ENCODE measurements at places on chromosomes 7 and 10.

DNA sequence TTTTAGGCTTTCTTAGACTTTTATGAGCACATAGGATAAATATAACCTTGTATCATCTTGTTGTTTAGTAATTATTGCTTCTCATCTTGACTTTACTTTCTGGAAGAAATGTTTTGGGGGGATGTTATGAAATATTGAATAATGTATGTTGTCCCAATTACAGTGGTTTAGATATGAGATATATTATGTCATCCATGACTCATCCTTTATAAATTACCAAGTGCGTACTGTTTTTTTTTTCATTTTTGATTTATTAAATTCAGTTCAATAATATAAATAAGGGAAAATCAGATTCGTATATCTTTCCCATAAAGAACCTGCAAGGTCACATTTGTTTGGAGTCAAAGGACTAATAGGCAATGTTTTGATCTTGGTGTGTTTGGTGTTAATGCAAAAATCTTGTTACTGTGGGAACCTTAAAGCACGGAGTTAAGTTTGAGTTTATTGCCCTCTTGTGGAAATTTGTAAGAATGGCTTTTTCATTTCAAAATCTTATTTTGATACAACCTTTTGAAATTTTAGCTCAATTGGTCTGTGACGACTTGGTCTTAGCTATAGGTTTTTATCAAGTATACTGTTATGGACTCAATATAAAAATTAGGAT is 108.6 kb downstream of the SRI start:
- peak; percentile 65 for DNase-seq

- DNase-seq, result no peak
Observed at GRCh38 chr10:79012567-79012966, 56.2 kb upstream of the ZMIZ1 start.

- no peak for DNase-seq
Observed at GRCh38 chr7:112511451-112512202, 30.8 kb downstream of the LSMEM1 start.

DNA sequence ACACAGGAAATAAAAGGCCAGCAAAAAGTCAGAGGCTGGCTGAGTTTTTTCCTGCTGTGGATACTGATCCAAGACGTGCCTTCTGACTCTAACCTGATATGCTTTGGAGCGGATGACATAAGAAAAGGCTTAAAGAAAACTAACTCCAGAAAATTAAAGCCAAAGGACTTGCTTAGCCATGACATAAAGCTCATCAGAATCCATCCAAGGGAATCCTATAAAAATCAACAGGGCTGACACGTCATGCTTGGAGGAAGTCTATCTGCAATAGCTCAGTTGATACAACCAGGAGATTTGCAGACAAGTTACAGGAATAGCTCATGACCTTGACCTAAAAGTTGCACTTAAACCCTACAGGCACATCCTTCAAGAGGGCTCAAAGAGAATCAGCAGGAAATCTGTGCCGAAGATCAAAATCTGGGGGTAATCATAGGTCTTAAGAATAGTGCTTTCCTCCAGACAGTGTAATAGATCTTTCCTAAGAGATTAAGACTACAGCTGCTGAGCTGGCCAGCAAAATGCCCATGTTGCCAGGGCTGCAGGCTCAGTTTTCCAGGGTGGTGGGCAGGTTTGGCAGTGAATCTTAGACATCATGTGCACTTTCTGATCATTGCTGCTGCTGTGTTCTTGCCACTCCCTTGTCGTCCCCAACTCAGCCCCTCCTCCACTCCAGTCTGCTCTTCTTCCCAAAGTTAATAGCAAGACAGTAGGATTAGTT is 111.5 kb upstream of the SVIL start:
- DNase-seq, result no peak

DNA sequence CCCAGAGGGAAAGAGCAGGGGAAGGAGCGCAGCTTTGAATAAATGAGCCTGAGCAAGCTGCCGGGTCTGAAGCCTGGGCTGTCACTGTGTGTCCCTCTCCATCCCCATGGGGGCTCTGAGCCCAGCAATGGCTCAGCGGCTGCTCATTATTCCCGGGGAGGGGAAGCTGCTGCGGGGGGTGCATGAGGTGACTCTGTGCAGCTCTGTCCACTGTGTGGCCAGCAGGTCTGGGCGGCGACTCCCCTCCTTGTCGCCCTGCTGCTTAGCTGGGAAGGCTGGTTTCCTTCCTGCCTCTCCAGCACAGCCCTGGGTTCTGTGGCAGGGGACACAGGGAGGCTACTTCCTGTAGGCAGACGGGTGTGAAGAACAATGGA is 234.2 kb downstream of the PRPF18 start:
- DNase-seq, result no peak

DNA sequence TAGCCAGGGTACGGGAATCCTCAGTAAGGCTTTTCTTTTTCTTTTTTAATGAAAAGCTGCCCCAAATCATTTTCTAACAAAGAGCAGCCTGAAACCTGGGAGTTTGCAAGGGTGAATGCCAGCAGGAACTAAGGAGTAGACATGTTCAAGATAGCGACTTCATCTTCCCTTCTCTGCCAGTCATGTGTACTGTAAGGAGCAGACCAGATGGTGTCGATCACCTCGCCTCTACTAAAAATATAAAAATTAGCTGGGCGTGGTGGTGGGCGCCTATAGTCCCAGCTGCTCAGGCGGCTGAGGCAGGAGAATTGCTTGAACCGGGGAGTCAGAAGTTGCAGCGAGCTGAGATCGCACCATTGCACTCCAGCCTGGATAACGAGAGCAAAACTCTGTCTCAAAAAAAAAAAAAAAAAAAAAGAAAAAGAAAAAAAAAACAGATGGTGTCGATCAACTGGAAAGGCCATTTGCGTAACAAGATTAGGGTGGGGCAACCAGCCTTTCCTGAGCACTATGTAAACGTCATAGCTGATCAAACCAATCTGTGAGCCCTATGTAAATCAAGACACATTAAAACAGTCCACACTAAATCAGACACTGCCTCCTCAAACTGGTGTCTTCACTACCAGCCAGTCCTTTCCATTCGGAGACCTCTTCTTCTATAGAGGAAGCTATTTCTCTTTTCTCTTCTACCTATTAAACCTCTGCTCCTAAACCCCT is 33.8 kb downstream of the NOLC1 start:
- DNase-seq, result no peak

GRCh38 chr7:128322040-128322643 is 21.6 kb downstream of the RBM28 start:
- DNase-seq, result no peak

- no peak for DNase-seq
Observed at GRCh38 chr7:47226696-47227095, 355.2 kb downstream of the TNS3 start.

DNA sequence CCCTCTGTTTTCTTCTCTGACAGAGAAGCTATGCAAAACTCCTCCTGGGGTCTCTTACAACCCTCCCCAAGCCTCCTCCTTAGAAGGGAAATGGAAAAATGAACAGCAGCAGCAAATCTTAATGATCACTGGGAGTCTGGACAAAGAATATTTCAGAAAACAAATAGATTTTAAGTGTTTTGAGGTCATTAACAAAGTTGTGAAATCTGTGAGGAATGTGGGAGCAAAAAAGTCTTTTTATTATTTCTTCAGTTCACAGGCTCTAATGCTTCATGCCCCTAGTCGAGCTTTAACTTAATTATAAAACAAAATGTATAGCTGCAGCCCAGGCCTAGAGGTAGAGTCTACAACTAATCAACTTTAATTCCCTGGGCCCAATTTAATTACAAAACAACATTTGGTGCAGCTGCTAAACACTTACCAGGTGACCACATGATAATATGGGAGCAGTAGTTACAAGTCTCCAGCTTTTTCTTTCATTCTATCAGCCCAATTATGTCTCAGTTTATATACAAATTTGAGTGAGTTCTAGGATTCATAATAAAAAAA is 293.2 kb downstream of the THSD7A start:
- no peak for DNase-seq

GRCh38 chr10:26755443-26755903 is 58.0 kb downstream of the PDSS1 start:
- DNase-seq, result no peak

GRCh38 chr7:74002474-74003017 is 25.4 kb upstream of the ELN start:
- DNase-seq, result peak; percentile 74

DNA sequence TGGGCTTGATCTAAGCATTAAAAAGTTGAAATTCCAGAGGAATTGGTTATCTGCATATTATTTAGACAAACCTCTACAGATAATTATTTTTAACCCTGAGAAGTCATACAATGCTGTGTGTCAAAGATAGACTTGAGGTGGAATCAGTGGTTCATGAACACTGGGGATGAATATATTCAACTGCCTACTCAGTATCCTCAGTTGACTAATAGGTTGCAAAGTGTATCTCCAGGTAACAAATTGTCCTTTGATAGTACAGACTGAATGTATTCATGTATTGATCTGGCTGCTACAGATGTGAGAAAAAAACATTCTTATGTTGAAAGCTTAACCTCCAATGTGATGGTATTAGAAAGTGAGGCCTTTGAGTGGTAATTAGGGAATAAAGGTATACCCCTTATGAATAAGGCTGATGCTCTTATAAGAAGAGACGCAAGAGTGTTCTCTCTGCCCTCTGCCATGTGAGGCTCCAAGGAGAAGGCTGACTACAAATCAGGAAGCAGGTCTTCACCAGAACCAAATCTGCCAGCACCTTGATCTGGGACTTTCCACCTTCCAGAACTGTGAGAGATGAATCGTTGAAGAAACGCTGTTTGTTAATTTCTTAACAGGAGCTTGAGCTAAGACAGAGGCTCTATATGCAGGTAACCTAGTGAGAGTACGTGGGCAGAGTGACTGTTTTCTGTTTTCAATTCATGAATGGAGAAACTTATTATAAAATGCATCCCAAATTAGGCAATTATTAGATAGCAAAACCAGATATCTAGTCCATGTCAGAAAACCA is 7.5 kb downstream of the MRPL32 start:
- no peak for DNase-seq

- no peak for DNase-seq
Observed at GRCh38 chr10:18968159-18968558, 80.4 kb upstream of the MALRD1 start.

DNA sequence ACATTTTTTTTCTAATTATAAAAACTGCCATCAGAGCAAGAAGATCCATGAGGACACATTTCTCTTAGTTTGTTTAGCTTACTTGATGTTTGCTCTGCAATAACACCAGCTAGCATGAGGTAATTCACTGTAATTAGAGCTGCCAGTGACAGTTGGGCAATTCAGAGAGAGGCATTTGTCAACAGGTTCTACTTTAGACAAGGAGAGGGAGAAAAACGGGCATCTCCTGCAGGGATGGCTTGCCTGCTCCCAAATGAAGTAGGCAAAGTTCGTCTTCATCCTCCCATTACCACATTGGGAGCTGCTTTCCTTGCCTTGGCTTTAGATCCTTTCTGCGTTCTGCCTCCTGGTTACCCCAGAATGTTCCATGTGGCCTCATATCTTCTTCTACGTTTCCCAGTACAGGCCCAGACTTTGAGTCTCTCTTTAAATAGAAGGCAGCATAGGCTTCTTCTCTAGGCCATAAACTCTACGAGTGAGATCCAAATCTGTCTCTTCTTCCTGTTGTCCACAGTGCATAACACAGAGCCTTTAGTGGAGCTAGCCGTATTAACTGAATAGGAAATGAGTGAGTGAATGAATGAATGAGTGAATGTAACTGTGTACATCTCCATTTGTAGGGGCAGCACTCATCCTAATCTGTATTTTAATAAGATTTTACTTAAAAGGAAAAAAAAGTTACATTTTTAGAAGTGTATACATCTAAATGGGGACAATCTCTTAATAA is 21.2 kb downstream of the ASB15 start:
- DNase-seq, result no peak

DNA sequence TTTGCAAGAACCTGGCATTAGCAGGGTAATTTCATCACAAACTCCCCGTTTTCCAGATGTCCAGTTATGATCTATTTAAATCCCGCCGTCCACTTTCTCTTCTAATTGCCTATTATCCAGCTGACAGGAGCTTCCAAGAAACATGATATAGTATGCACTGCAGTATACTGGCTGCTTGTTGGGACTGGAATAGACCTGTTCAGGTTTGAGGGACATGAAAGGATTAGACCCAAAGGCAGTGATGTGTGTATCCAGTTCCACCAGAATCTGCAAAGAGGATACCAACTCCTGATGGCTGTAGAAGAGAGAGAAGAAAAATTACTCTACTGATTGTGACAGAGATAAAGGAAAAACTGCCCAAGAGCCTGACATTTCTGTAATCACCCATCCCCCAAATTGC is 8.9 kb downstream of the MSS51 start:
- DNase-seq, result no peak

GRCh38 chr10:845526-845925 is 86.0 kb downstream of the LARP4B start:
- no peak for DNase-seq

- DNase-seq, result no peak
Observed at GRCh38 chr10:45560262-45560661, 112.3 kb downstream of the ZFAND4 start.

GRCh38 chr7:135877805-135878204 is 99.4 kb downstream of the MTPN start:
- no peak for DNase-seq

DNA sequence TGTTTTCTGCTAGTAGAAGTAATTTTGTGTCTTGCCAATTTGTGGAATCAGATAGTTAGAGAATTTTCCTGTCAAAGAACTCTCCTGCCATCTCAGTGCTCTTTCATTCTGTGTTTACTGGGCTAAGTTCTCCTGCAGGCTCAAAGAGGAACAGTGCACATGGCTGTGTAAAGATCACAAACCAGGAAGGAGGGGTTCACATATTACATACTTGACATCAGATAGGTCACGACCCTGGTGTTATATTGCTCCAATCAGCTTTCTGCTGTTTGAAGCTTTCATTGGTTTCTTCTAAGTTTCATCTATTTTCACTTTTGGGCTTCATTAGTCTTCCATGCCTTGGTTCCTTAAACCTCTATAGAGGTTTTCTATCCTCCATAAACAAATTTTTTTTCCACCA is 13.5 kb upstream of the ELMO1 start:
- DNase-seq, result no peak

Measured in SW 1271 (cell line).